GOT3 (cell line): ENCODE measurements at places on chromosomes 3 and 15.

DNA sequence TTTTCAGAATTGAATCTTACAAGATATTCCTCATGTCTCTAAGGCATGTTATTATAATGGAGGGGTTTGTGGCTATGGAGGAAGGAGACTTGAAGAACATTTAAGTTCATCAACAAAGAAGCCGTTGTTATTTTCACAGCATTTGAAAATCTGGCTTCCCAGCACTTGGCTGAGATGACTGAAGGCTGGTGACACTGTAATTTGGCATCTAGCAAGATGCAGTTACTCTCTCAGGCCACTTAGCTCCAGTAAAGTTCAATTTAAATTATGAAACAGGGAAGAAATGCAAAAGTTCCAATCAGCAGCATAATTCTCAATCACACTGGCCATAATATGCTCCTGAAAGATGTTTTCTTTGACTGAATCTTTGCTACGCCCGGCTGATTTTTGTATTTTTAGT lies 139.4 kb upstream of the NUDT16 start:
- no peak for DNase-seq

DNA sequence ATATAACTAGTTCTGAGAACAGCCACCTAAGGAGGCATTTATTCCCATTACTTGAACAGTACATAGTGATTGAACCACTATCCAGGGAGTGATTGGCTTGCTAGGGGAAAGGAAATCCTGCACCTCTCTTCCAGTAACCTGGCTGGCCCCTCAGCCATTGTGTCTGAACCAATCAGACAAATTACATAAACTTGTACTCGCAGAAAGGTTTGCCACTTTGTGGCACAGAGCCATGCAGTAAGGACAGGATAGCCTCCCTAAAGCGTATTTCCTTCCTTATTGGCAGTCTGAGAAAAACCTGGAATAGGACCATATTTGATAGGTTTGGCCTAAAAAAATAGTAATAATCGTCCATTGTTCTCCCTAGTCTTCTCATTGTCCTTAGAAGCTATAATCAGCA lies 19.0 kb downstream of the CMSS1 start:
- no peak for DNase-seq

DNA sequence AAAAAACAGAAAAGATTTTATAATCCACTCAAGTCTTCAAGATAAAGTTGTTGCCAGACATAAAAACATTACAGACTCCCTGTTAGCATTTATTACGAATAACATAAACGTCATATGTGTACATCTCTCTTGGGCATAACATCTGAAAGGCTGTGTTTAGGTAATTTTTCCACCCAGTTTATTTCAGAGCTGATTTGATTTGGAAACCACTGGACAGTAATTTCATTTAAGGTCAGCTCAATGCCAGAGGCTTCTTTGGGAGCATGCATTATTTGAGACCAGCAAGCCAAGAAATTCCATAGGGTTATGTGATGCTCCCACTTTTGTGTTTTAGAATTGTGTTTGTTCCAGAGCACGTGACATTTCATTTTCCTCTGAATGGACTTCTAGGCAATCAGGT lies 196.0 kb downstream of the AKAP13 start:
- DNase-seq, result no peak

DNA sequence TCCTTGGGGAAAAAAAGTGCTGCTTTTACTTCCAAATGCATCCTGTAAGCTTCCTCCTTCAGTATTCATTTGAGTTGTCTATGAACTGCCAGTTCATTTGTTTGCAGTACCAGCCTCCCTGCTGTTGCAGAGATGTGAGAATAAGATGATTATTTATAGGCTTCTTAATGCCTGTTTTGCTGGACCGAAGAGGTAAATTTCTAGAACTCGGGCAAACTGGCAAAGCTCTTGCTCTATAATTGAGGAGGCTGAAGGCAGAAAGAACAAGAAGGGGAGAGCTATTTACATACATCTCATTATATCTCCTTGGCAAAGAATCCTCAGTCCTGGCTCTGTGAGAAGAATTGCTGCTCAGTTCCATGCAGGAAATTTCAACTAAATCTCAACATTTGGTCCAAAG lies 790.4 kb downstream of the GRM7 start:
- DNase-seq, result no peak

DNA sequence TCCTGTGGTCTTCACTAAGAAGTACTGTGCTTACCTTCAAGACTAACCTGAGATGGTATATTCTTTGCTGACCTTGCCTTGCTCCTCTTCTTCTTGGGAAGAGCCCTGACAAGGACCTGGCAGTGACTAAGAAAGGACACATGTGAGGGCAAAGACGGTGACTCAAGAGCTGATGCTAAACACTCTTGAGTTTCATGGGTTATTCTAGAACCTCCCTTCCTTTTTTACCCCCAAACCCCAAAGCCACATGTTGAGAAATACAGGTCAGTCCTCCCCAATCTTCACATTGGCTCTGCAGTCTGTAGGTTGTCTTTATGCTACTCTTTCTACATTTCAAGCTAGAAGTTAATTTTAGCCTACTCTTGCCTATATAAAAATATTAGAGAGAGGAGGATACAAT lies 200.6 kb downstream of the SEMA6D start:
- DNase-seq, result no peak

DNA sequence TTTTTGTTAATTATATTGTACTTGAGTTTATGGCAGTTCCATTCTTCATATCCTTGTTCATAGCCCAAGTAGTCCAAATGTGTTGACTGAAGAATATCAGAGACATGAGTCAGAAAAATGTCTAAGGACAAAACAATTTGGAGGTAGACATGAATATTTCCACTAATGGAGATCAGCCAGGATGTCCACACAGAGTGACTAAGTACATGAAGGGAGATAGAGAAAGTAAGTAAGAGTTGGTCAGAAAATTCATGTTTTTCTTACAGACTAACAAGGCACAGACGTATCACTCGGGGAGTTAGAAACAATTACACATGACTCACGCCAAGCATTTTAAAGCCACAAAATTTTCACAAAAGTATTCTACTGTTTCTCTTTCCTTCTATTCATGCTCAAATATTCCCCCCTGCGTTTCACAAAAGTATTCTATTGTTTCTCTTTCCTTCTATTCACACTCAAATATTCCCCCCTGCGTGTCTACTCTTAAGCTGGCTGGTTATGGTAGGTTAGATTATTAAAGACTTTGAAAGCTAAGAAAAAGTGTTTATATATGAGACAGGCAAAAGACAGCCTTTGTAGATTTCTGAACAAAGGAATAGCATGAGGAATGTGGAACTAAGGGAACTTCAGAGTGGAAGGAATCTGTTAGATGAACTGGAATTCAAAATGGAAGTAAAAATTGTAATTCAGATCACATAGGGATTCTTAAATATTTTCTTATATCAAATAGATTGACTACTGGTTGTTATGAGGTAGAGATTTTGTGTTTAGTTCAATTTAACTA lies 648.7 kb upstream of the CCDC54 start:
- DNase-seq, result no peak

DNA sequence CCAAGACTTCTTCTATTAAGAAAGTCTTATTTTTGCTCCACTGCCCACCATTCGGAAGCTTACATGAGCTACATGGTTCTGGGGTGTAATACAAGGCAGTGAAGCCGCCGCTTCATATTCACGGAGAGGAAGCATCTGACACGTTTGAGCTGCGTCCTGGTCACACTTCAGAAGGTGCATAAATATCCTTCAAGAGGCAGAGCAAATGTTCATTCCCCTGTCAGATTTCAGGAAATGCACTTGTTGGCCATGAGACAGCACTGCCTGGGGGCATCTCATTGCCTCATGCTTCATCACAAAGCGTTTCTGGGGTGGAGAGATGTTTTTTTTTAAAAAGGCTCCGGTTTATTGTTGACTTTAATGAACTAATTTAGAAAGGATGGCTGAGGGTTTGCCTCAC lies 119.9 kb downstream of the CADPS start:
- no peak for DNase-seq

GRCh38 chr3:176359211-176359610 lies 838.1 kb downstream of the TBL1XR1 start:
- DNase-seq, result no peak

- no peak for DNase-seq
These were observed 18.4 kb upstream of the BUB1B start for GRCh38 chr15:40142428-40142827.

DNA sequence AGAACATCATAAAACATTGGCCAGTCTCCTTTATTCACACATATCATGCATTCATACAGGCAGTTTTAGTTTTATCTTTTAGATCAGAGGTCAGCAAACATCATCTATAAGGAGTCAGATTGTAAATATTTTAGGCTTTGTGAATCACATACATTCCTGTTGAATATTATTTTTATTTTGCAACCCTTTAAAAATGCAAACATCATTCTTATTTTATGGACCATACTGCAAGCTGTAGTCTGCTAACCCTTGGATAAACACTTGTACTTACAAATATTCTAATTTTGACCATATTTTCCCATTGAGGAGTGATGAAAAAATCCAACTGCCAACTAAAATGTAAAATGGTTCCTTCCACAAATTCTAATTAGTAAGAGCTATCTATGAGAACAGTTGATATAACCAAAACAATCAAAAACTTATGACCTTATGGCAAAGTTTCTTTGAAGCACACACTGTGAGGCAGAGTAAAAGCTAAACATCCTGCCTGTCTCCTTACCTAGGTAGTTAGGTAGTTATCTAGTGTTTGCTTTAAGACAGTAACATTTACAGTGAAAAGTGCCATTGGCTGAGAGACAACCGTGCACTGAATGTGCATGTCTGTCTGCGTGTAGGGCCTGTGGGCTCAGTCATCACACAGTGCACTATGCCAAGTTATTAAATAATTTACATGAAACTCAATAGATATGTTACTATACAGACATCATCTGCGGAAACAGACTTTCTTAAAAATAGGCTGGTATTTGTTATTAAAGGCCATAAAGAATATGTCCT lies 57.7 kb downstream of the PIK3R4 start:
- no peak for DNase-seq

- no peak for DNase-seq
These were observed 74.0 kb downstream of the RBMS3 start for GRCh38 chr3:29354894-29355293.

GRCh38 chr3:97958796-97959195 lies 13.4 kb downstream of the RIOX2 start:
- DNase-seq, result no peak

DNA sequence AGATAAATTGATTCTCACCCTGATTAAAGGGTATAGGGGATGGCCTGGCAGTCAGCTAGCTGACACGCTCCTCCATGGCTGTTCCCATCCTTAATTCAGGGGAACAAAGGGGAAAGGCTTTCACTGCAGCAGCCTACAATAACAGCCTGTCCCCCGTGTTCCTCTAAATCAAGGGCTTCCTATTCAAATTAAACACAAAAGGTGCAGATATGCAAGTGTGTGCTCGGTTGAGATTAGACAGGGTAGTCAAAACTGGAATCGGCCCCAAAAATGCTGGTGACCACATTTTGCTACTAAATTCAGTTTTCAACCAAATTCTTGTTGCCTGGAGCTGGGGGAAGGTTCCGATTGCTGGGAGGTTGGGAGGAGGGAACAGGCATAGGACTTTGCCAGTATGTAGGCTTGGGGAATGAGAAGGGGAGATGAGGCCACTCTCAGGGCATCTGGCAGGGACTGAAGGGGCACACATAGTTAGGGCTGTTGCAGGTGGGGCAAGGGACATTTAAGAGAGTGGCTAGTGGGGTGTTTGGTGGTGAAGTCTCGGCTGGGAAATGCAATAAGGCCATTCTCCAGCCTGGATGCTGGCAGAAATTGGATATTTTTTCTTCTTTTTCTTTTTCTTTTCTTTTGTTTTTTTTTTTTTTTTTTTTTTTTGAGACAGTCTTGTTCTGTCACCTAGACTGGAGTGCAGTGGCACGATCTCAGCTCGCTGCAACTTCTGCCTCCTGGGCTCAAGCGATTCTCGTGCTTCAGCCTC lies 32.9 kb upstream of the CTSH start:
- DNase-seq, result no peak

- DNase-seq, result no peak
These were observed 666.8 kb upstream of the ARPP21 start for GRCh38 chr3:34972481-34972880.

DNA sequence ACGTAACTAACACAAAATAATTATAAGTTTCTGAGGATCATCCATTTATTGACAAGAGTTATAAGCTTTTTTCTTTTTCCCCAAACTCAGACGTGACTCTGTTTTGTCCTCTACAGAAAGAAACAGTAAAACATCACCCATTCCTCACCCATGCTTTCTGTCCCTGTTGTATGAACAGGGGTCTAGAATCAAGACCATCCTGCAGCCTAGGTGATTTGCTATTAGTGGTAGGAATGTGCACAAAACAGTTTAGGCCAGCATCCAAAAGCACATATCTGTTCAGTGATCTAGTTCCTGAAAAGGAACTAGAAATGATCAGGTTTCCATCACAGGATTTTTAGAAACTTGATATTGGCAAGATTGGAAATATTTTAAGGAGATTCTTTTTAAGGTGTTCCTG lies 527.6 kb downstream of the SOX2 start:
- DNase-seq, result no peak

DNA sequence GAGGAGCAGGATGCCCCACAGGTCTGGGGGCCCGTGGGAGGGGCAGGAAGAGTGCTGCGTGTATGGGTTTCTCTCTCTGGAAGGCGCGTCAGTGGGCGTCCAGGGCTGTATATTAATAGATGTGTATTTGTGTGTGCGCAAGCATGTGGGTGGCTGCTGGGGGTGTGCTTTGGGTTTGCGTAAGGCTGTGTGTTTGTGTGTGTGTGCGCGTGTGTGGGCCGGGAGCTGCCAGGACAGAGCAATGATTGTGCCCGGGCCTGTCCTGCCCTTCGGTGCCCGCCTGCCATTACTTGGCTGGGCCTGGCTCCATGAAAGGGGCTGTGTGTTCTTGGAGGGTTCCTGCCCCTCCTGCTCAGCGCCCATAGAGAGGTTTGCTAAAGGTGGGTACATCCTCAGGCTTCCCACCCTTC lies 16.3 kb downstream of the CSPG4 start:
- DNase-seq, result no peak

GRCh38 chr3:149450281-149450680 lies 24.2 kb upstream of the TM4SF4 start:
- no peak for DNase-seq

DNA sequence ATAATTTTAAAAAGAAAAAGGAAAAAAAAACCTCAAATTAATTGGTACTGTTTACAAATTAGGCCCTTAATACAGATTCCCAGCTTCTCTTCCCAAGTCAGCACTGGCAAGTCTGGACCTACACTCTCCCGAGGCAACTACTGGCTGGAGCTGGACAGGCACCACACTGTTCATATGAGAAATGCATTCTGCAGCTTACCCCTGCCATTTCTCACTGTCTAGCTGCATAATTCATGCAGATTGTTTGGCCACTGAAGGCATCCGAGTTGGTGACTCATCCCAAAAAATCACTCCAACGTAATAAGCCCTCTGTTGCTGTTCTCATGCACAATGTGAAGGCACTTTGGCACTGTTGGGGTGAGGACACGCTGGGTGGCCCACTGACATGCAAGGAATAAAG lies 45.3 kb downstream of the ROPN1B start:
- DNase-seq, result no peak

GRCh38 chr3:15979495-15979894 lies 181.7 kb upstream of the ANKRD28 start:
- DNase-seq, result no peak
